Left kidney (tissue), 8 donors: ENCODE measurements at places on chromosomes 6 and 20.

DNA sequence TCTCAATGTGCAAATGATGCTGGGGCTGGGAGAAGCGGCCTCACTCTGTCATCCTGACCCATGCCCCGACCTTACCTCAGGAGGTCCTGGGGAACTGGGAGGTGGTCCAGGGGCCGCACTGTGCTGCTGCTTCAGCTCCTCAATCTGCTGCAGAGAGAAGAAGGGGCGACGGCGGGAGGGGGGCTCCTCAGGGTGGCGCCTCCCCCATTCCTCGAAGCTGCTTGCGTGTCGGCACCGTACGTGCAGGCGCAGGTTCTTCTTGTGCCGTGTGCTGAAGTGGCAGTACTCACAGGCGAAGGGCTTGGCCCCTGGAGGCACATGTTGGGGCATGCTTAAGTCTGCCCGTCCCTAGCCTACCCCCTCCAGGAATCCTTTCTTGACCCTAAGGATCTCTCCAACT is 12.9 kb downstream of the ZNF335 start:
- DNase-seq, result no peak

DNA sequence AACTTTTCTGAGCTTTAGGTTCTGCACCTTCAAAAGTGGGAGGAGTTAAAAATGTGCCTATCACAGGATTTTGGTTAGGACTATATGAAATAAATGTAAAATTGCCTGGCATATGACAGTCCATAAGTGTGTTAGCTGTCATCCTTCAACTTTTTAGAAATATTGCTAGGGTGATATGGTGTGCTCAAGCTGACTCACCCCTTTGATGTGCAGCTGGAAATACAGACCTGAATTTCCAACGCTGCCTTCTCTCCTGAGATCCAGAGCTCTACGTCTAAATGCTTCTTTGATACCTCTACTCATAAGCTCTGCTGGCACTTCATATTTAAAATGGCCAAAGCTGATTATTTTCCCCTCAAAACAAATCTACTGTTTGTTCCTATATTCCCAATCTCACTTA is 2.7 kb downstream of the SLC35B3 start:
- DNase-seq, result no peak

DNA sequence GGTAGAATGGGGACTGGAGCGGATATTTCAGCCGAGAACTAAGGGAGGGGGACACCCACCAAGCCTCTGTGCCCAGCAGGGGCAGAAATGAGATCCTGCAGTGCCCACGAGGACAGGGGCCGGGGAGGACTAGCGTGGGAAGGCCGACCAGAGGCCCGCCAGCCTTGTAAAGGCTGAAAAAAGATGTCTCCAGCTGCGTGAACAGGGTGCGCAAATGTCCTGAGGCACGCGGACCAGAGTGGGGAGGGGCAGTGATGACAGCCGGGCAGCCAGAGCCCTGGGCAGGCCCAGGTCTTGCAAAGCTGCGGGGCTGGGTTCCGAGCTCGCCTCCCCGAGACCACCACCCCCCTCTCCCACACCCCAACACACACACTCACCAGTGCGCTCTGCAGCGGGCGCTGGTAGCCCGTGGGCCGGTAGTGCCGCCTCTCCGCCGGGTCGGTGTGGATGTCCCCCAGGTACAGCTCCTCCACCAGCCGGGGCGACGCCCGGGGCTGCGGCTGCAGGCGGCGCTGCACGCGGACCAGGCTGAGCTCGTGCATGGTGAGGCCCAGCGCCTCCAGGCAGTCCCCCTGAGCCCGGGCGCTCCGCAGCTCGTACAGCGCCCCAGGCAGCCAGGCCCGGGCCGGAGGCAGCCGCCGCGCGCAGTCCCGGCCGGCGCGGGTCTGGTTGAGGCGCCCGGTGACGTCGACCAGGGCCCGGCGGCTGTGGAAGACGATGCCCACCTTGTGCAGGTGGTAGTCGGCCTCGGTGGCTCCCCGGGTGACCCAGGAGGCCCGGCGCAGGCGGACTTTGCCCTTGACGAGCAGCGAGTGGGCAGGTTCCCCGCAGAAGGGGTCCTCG is 48.2 kb downstream of the APCDD1L start:
- no peak for DNase-seq

DNA sequence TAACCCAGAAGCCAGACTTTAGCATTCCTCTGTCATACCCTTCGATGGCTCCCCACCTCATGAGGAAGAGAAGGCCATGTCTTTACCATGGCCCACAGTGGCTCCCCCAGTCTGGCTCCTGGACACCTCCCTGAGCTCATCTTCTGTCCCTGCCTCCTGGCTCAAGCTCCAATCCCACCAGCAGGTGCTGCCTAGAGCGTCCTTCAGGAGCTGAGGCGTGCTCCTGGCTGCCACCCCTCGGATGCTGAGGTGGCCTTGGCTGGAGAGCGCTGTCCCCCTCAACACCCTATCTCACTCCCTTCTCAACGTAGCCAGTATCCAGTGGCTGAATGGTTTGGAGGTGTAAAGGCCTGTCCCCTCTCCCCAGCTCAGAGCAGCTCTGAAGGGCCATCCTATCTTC is 47.4 kb upstream of the RANBP9 start:
- DNase-seq, result no peak

DNA sequence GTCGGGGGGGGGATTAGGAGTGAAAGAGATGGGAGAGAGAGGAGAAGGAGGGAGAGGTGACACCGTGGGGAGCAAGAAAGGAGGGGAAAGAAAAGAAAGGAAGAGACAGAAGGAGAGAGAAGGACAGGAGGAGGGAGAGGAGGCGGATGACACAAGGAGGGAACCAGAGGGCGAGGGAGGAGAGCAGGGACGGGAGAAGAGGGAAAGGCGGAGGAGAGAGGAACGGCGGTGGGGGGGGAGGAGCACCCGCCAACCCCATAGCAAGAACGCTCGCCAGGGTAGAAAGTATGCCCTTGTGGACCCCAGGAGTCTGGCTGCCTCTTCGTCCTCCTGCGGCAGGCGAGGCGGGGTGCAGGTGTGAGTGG is 4.5 kb upstream of the INSM1 start:
- DNase-seq, result no peak

GRCh38 chr20:3606021-3606420 is 57.2 kb downstream of the GFRA4 start:
- no peak for DNase-seq

- no peak for DNase-seq
Observed at GRCh38 chr6:71181565-71181964, 107.0 kb upstream of the OGFRL1 start.

- peak; percentile 26 for DNase-seq
Observed at GRCh38 chr20:32115211-32115767, 5.8 kb downstream of the TM9SF4 start.

GRCh38 chr6:55437141-55437540 is 109.9 kb downstream of the GFRAL start:
- DNase-seq, result no peak

- no peak for DNase-seq
Observed at GRCh38 chr6:87921034-87921433, 126.6 kb upstream of the SPACA1 start.

- no peak for DNase-seq
Observed at GRCh38 chr6:132742495-132742894, 15.2 kb downstream of the VNN2 start.

DNA sequence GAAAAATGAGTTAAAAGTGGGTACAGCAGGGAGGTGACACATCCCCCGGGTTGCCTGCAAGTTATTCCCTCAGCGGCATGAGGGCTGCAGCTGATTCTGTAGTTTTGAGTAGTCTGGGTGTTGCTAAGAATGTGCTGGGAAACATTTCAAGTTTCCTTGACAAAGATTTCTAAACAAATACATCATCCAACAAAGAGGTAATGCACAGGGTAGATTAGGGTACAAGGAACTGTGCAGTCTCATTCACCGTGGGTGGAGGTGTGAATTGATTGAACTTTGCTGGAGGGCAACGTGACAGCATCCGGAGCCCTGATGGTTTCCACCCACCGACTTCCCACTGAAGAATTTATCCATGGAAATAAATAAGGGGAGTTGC is 21.8 kb downstream of the CASS4 start:
- no peak for DNase-seq

- DNase-seq, result no peak
Observed at GRCh38 chr20:5511930-5512329, 195.2 kb upstream of the PROKR2 start.

- DNase-seq, result peak; percentile 20
Observed at GRCh38 chr6:106609699-106610098, 19.6 kb downstream of the RTN4IP1 start.

GRCh38 chr6:90559931-90560330 is 26.9 kb downstream of the MAP3K7 start:
- DNase-seq, result no peak

DNA sequence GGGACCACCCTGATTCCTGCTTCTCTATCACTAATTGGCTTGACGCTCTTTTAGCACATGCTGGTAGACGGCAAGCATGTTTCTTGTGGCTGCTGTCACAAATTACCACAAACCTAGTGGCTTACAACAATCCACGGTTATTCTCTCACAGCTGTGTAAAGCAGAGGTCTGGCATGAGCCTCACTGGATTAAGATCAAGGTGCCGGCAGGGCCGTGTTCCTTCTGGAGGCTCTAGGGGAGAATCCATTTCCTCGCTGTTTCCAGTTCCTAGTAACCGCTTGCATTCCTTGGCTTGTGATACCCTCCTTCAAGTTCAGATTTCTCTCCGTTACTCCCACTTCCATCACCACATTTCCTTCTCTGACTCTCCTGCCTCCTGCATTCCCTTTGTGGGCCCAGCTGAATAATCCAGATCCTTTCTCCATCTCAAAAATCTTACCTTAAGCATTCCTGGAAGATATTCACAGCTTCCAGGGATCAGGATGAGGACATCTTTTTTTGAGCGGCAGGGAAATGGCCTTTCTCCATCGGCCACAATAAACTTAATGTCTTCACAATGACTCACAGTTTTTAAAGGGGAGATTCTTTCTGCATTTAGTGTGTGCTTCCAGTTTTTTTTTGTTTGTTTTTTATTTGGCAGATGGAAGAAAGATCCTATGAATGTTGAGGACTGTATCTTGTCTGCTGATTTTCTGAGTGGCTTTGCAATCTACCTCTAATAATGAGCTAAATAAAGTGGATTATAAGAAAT is 39.9 kb downstream of the BMP6 start:
- DNase-seq, result no peak

DNA sequence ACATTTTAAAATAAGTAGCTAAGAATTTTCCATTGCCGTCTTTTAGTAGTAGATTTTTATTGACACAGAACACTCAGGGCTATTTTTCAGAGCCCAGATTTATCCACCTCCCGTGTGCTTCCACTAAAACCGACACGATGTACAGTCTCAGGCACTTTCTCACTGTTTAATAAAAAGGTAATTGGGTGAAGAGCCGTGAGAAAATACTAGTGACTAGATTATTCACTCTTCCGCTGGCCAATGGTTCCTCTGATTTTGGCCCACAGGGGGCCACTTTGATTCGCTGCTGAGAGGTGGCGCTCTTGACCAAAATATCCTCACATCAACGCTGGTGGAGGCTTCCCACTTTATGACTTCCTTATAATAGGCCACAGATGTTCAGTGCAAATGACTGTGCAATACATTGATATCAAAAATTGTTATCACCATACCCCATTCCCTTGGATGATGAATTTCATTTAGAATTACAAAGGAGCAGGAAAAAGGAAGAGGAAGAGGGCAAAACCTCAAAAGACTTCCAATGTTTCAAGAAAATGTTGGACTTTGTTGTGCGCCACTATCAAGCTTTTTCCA is 12.3 kb upstream of the HDDC2 start:
- peak; percentile 59 for DNase-seq

DNA sequence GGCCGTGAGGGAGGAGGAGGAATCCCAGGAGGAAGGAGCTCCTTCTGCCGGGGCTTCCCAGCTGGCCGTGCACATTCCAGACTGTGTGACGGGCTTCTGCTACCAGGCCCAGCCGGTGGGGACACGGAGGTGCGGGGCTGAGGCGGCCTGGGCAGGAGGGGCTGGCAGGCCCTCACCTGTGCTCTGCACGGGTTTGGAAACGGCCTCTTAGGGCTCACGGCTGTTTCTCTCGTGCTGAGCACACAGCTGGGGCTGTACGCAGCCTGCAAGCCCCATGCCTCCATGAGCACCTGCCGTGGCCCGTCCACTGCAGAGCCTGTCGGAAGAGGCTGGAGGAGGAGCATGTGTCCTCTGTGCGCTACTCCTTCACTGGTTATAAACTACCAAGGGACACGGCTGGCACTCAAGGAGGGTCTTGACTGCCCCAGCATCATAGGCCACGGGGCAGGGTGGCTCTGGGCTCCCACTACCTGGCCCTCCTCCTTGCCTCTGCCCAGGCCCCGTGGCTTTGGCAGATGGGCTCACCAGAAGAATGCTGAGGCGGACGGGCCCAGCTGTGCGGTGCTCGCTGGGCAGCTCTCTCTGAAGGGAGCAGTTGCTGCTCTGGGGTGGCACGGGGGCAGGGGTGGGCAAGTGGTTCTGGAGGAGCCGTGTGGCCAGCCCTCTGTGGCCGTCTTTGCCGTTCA is 15.8 kb downstream of the NPEPL1 start:
- no peak for DNase-seq

- DNase-seq, result no peak
Observed at GRCh38 chr20:4797275-4797674, 75.6 kb downstream of the PRND start.

GRCh38 chr20:22586645-22587310 is 2.4 kb upstream of the FOXA2 start:
- DNase-seq, result no peak

DNA sequence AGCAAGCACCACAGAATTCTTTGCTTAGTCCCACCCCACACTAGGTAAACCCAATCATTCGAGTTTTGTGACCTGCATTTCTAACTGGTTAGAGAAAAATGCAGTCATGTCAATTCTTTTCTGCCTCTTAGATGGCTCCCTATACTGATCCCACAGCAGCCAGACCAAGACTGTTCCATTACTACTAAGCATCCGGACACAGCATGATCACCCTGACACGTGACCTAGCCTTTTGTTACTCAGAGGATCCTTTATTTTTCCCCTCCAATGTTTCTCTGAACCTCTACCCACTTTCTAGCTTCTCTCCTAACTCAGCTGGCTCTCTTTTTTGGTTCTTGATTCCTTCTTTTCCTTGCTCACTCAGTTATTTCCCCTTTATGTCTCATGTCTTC is 87.9 kb downstream of the PDE10A start:
- no peak for DNase-seq

DNA sequence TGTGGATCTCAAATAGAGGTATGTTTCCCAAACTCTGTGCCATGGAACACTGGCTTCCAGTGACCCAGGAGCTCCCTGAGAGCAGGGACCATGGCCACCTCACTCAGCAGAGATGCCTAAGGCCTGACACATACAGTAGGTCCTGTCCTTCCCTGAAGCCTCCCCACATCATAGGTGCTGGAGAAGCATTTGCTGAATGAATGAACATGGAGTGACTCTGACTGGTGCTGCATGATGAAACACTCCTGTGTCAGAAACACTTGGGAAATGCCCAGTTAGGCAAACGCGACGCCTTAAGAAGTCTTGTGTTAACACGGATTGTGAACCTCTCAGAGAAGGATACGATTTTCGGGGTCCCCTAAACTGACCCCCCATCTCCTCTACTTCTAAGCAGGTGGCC is 14.3 kb downstream of the SLA2 start:
- no peak for DNase-seq
